GDM1 (cell line): ENCODE measurements at places on chromosomes 11 and 22.

DNA sequence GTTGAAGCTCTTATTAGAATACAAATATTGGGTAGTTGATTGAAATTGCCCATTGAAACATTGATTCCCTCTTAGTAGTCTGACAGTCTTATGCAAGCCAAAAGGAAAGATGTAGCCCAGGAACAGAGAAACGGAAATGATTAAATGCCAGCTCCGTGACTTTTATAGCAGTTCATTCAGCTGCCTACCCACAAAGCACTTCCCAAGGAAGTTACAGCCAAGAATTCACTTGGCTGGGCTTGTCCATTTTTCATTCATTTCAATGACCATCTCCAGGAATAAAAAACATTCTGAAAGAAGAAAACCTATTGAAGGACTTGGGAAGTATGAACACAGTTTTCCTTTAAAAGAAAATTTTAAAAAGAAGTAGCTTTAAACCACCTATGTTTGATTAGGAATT lies 62.0 kb downstream of the NCAM1 start:
- no peak for DNase-seq

GRCh38 chr22:35761037-35761436 lies 43.4 kb downstream of the APOL5 start:
- DNase-seq, result no peak

- no peak for DNase-seq
Measured at GRCh38 chr11:12995188-12995587, 13.9 kb upstream of the RASSF10 start.

GRCh38 chr11:36109850-36110606 lies 166.2 kb downstream of the LDLRAD3 start:
- DNase-seq, result no peak

DNA sequence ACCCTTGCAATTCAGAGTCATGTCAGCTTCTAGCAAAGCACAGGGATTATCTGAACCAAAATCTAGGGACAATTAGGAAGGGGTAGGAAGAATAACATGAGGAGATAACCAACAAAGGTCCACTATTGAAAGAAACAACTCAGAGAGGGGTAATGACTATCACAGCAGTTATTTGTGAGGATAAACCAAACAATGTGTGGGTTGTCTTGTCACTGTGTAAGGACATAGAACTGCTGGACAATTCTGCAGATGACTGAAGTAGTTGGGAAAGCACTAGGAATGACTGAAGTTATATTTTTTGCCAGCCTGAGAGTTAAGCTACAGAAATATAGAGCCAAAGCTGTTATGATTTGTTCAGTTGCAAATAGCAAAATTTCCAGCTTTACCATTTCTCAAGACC lies 858.4 kb upstream of the CCDC90B start:
- DNase-seq, result no peak

GRCh38 chr11:9780929-9781328 lies 117.1 kb downstream of the SWAP70 start:
- no peak for DNase-seq

GRCh38 chr11:66904055-66904454 lies 47.2 kb downstream of the LRFN4 start:
- DNase-seq, result no peak

DNA sequence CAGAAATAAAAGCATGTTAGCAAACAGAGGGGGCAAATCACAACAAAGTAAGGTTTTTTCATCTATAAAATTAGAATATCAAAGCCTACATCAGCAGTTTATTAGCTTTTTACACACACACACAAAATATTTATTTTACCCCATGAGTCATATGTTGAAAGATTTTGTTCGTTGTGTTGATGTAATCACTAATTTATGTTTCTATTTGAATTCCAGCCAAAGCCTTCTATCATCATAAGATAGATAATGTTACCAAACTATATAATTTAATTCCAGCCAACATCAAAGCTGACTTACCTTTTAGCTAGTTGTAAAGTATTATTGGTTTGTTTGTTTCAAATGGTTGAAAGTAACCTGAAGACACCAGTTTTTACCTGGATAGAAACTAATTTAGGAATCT lies 458.0 kb upstream of the ARHGAP42 start:
- no peak for DNase-seq

- no peak for DNase-seq
Measured at GRCh38 chr22:44131989-44132685, 48.6 kb upstream of the PARVG start.

GRCh38 chr11:119699227-119699626 lies 29.8 kb downstream of the NECTIN1 start:
- DNase-seq, result no peak
